ENCODE measurements at places on chromosomes 2 and 18. TPM values are rescaled to one million over a fixed set of nuclear protein-coding genes. Genes with fewer than 3 reads are reported as not detected.

DNA sequence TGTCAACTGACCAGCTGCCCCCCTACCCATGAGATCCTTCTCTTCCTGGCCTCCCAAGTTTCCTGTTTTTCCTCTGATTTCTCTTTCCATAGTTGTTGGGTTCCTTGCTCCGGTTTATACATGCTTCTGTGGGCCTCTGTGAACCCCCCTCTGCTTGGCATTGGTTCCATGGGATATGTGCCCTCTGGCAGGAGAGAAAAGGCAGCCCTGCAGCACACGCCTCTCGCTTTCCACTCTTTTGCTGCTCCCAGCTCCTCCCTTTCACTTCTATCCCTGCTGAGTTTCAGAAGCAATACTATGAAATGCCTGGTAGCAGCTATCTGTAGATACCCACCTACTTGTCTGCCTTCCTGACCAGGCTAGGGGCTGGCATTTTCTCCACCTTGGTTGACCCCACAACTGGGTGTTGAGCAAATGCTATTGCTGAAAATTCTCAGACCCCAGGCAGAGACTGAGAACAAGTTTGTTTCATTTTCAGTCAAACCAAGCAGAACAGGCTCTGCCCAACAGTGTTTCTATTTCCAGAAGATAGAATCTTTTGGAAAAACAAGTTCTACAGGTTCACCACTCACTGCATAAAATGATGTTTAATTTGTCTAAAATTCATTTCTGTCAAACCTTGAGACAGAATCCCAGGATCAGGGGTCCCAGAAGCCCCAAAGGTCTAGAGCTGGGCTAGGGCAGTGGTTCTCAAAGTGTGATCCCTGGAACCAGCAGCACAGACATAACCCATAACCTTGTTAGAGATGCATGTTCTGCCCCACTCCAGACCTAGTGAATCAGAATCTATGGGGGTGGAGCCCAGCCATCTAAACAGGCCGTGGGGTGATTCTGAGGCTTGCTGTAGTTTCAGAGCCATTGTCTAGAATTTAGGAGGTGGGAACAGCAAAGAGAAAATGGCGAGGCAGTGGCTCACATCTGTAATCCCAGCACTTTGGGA, 13.4 kb downstream of the CAPG start:
- peak; percentile 68 for ATAC-seq

CCBE1 gene
- 0.40 TPM for total RNA-seq

AP1S3 gene
- 20.8 TPM for total RNA-seq

DNA sequence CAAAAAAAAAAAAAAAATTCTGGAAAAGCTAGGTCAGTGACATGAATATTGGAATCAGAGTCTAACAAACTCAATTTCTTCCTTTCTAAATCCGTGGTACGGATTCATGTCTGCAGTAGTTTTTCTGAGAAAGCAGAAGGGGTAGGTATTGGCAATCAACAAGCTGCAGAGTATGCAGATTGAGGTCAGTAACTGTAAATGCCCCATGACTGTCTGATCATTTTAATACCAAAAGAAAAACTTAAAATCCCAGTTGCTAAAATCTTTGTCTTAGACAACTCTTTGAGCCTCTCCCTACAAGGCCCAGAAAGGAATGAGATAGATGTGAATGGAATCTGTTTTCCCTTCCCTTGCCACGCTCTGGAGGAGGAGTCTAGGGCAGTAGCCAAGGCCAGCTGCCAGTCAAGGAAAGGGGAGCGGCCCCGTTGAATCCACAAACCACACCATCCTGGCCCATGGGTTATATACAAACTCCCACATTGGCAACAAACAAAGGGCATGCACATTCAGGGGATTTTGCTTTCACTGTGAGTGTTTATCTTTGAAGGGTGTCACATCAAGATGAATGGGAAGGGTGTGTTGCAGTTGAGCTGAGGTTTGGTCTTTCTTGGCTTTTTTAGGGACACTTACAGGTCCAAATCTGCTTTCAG, 6.1 kb upstream of the CASP8 start:
- ATAC-seq = peak; percentile 56

TCF23 gene
- total RNA-seq = not detected

GRCh38 chr2:160371251-160372009, 122.2 kb downstream of the RBMS1 start:
- ATAC-seq = no peak

- peak; percentile 60 for ATAC-seq
Observed at GRCh38 chr2:73907840-73908452, 15.1 kb downstream of the ACTG2 start.

COL5A2 gene
- 6.3 TPM for total RNA-seq

DNA sequence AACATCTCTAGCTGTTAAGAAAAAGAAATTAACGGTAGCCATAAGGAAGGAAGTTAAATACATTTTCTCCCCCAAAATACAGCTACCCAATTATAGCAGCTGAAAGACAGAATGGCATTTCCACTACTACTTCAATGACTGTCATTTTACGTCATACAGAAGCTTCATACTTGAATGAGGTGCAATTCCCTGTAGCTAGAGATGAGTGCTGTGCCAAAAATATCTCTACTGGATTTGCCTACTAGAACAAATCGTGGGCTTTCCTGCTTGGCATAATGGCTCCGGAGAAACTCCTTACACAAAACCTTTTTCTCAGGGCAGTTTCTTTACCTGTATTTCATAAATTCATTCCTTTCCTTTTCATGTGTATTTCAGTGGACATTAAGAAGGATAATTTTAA, 36.3 kb upstream of the NRXN1 start:
- no peak for ATAC-seq

DNA sequence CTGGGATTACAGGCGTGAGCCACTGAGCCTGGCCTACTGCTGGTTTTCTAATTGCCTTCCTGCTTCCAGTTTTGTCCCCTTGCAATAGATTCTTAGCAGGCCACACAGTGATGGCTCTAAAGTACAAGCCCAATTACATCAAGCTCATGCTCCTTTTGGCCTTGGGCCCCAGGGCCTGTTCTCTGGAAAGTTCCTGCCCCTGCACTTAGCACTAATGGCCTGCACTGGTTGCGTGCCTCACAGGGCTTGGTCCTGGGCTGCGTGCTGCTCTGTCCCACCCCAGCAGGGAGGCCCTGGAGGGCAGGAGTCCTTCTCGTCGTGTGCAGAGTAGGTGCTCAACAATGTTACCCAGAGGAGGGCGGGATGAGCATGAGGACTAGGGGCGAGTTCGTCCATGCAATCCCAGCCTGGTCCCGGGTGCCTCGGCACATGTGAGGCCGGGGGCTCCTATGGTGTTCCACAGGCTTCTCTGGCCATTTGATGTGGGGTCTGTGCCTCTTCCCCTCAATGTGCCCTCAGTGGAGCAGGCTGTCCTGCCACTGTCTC, 51.7 kb downstream of the PDCL3 start:
- no peak for ATAC-seq

DNA sequence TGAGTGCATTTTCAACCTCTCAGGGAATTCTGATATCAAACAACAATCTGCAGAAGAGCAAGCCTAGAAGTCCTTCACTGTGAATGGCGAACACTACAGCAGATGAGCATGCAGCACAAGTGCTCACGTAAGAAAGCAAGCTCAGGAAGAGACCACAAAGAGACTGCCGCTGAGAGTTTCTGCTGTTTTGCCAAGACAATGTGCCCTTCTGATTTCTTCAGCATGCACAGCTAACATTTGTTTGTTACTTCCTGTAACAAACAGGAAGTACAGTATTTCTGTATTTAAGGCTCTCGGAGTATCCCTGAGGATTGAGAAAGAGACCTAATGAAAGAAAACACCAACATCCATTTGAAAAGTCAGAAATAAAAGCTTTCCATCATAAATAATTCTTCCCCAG, 45.9 kb downstream of the MBOAT2 start:
- no peak for ATAC-seq

PLGLB2 gene
- 0.20 TPM for total RNA-seq

DNA sequence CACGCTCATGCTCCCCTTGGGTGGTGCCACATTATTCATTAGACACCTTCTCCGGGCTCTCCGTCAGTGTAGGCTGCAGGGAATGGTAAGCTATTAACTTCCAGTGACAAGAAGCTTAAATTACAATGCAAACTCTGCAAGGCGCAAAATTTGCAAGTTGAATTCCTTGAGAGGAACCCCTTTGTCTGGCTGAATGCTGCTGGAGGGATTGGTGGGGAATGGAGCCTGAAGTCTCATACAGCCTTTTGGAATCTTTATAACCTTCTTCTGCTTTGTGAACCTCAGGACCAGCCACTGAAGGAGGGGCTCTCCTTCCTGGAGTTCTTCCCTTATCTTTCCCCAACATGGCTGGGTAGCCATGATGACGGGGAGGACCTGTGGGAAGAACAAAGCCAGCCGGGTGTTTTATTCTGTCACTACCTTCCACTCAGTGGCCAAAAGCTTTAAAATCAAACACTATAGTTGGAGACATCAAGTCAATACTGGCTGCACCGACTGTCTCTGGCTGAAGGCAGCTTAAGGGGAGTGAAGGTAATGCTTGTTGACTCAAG, 220.9 kb upstream of the EPHA4 start:
- ATAC-seq = no peak

ERBB4 gene
- total RNA-seq = 0.12 TPM

- ATAC-seq = no peak
Observed at GRCh38 chr2:11444737-11445136, 21.2 kb downstream of the E2F6 start.

GRCh38 chr18:59228351-59228750, 8.4 kb downstream of the GRP start:
- ATAC-seq = no peak

HOXD12 gene
- total RNA-seq = not detected

MAP4K4 gene
- total RNA-seq = 62.9 TPM

GRCh38 chr2:31354837-31355236, 59.7 kb downstream of the XDH start:
- no peak for ATAC-seq

- no peak for ATAC-seq
Observed at GRCh38 chr2:134676960-134677359, 41.8 kb downstream of the TMEM163 start.

DNA sequence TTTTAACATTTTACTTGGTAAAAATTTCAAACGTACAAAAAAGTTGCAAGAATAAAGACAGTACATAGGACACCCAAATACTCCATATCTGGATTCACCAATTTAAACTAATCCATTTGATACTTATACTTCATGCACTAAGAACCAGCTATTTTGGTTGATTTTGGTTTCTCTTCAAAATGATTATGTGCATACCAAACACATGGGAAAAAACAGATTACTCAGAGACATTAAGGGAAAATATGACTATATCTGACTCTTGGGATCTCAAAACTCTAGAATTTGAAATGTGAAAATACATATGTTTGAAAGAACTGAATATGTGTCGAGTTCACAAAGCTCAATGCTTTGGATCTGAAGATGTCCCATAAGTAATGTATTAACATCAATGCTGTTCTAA, 15.5 kb upstream of the MALL start:
- no peak for ATAC-seq

MALL gene
- total RNA-seq = 248 TPM

DNA sequence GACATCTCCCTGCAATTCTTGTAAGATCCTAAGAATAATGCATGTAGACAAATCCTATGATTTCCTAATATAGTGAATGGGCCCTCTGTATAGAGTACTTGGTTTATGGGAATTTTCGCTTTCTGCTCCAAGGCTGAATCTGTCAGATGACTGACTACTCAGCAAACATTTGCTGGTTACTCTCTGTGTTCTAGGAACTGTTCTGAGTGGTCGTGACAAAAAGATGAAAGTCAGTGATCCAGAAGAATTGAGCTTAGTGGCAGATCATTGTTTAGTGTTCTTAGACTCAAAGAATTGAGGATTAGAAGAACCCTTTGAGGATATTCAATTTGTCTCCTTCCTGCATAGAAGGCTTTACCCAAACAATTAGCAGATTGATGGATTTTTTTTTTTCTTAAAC, 10.0 kb downstream of the XRCC5 start:
- ATAC-seq = no peak

GRCh38 chr2:238425979-238426567, 654 bp upstream of the ASB1 start:
- ATAC-seq = peak; percentile 25

GRCh38 chr18:5253910-5254309, 41.6 kb downstream of the ZBTB14 start:
- ATAC-seq = no peak

All from esophagus mucosa (tissue), 1 donor.